Stimulated activated naive CD8-positive, alpha-beta T cell treated with anti-CD3 and anti-CD28 coated beads, Interleukin-15, amount 100 ng/mL, for 72 hours (primary cell): ENCODE measurements at places on chromosomes 11 and 22.

GRCh38 chr11:61325649-61326414 is 7.1 kb downstream of the DDB1 start:
- no peak for DNase-seq

DNA sequence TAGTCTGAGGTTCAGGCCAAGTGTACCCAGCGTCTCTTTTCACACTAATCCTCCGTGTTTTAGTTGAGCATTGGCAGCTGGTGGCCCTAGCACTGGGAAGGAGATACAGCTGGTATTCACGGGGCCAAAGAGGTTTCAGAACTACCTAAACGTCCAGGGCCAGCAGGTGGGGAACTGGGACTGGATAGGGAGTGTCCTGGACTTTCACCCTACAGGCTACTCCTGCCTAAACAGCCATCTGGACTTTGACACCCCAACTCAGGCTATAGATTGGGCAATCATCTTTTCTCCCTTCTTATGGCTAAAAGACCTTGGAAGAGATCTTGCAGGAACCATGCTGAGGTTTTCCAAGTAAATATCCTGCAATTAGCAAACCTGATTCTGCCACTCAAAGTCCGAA is 2.8 kb downstream of the SPON1 start:
- no peak for DNase-seq

DNA sequence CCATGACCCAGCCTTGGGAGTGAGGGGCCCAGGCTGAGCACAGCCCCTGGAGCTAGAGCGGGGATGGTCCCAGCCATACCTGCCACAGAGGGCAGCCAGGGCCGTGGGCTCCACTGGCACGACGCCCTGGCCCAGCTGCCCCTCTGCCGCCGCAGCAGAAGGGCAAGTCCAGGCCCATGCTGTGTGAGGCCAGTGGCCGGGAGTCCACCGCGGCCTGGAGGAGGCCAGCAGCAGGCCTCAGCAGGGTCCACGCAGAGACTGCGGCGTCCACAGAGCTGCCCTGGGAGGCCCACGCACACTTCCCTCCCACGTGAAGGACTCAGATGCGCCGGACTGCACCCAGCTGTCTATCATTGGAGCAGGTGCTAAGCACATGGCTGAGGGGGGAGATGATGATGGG is 23.5 kb downstream of the MOB2 start:
- no peak for DNase-seq

DNA sequence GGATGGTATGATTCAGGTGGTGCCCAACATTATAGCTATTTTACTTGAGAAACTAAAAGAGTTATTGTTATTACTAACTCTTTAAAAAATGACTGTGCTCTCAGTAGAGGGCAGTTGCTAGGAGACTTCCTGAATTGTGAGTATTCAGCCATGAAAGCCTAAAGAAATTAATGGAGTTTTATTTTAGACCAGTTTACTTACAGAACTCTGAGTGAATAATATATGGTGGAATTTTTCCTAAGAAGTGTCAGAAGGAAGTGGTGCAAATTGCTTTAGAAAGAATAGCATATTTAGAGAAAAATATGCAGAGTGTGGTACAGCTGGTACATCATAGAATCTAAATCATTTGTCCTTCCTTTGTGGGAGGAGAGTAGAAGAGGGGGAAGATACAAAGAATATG is 689.9 kb upstream of the CCDC90B start:
- no peak for DNase-seq

DNA sequence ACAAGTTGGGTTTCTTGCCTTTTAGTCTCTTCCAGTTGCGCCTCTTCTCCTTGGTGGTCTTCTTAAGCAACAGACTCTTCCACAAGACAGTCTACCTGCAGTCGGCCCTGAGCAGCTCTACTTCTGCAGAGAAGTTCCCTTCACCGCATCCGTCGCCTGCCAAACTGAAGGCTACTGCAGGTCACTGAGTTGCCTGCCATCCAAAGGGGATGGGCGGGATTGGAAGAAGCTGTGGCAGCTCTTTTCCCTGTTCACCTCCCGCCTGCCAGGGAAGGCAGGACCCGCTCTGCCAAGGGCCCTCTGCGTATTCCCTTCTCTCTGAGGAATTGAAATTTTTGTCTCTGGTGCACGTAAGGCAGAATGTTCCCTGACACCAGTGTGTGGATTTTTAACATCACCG is 9.2 kb upstream of the STT3A start:
- DNase-seq = no peak

- DNase-seq = no peak
Observed at GRCh38 chr11:69611548-69612526, 29.1 kb upstream of the CCND1 start.

GRCh38 chr11:78057462-78058055 is 6.1 kb upstream of the THRSP start:
- no peak for DNase-seq

DNA sequence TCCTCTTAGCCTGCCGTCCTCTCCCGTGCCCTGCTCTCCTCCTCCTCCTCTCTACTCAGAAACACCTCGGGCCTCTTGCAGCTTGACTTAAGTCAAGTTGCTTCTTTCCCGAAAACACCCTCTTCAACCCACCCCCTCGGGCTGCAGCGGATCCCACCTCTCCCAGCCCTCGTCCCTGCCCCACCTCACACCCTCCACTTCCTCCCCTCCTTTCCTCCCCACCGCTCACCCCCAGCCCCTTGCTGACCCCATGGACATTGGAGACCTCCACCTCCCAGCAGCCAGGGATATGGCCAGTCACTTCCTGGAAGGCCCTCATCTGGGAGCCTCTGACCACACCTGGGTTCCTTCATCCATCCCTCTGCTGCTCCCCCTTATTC is 8.5 kb upstream of the CYTH4 start:
- DNase-seq = no peak

GRCh38 chr11:34850334-34850733 is 65.8 kb downstream of the APIP start:
- DNase-seq = no peak

DNA sequence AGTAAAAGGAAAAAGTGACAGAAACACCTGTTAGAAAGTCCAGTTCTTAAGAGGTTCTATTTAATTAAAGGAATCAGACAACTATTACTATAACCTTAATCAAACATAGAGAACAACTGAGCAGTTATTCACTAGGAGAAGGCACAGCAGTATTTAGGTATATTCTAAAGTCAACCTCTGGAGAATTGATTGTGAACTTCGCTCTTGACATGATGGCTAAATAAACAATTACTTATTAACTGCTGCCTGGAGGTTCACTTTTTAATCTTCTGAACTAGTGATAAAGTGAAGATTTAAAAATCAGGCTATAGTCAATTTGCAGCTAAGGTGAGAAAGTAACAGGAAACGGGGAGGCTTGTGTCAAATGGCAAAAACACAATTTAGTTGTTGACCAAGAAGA is 557.3 kb downstream of the FAM181B start:
- DNase-seq = no peak
